HT1080 (cell line): ENCODE measurements at places on chromosomes 13 and 19. TPM values are rescaled to one million over a fixed set of nuclear protein-coding genes. Genes with fewer than 3 reads are reported as not detected.

DNA sequence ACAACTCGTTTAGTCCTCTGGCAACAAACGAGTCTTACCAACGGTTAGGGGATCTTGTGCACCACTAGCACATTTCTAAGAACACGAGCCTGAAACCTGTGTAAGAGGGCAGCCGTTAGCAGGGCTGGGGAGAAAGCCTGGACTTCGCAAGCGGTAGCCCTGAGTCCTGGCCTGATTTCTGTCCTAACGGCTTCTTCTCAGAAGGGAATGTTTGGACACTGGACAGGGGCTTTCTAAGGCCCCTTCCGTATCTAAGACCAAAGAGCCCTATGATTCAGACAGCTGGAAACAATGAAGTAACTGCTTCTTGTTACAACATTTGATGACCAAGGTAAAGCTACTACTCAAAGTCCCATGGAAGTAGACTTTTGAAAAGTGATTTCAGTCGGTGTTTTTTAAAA, 2.2 kb downstream of the ANKRD10 start:
- DNase-seq = peak; percentile 35

DNA sequence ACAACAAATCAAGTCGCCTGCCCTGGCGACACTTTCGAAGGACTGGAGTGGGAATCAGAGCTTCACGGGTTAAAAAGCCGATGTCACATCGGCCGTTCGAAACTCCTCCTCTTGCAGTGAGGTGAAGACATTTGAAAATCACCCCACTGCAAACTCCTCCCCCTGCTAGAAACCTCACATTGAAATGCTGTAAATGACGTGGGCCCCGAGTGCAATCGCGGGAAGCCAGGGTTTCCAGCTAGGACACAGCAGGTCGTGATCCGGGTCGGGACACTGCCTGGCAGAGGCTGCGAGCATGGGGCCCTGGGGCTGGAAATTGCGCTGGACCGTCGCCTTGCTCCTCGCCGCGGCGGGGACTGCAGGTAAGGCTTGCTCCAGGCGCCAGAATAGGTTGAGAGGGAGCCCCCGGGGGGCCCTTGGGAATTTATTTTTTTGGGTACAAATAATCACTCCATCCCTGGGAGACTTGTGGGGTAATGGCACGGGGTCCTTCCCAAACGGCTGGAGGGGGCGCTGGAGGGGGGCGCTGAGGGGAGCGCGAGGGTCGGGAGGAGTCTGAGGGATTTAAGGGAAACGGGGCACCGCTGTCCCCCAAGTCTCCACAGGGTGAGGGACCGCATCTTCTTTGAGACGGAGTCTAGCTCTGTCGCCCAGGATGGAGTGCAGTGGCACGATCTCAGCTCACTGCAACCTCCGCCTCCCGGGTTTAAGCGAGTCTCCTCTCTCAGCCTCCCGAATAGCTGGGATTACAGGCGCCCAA, at the start of gene LDLR:
Gene LDLR (plus strand): TSS at position 210 of the 760 bp plus-strand sequence. CDS start 86 bp downstream, at position 296.
- DNase-seq = peak; percentile 89

GRCh38 chr19:41936416-41936850, 8.2 kb upstream of the ERFL start:
- peak; percentile 39 for DNase-seq

PAK4 gene
- 8.0 and 13.0 TPM in 2 replicates for total RNA-seq

PTGIR gene
- 1.7 and 1.8 TPM in 2 replicates for total RNA-seq
